AG04449 (cell line): ENCODE measurements at places on chromosomes 1 and 21.

DNA sequence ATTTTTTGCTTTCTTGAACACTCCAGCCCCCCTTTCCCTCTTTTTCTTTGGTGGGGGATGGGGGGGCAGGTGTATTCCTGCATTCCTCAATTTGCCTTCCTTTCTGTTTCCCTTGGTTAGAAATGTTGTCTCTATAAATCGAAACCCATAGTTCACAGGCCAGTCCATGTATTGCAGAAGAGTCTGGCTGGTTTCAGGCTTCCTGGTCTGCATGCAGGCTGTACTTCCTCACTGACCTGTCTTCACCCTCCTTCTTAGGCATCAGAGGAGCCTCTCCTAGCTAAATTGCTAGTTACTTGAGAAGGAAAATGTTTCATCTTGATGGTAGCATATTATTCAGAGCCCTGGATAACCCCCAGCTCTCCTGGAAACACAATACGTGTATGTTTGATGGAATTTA is 140.0 kb downstream of the SPATA46 start:
- no peak for DNase-seq

DNA sequence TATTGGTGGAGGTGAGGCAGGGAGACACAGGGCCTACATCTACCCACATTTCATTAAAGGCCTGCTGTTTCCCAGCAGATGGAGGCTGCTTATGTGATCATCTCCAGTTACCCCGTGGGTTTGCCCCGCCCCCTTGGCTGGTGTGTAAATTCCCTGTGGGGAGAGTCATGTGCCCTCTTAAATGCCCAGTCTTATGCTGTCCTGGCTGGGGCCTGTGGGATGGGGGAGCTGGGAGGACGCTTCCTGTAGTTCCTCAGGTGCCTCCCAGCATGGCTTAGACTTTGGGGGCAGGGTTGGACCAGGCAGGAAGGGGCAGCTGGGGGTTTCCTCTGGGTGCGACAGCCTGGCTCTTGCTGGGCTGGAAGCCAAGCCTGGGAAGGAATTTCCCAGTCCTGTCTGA is 15.5 kb upstream of the CITED4 start:
- DNase-seq = peak; percentile 67

- no peak for DNase-seq
Measured at GRCh38 chr1:177511036-177511435, 340.3 kb downstream of the BRINP2 start.

DNA sequence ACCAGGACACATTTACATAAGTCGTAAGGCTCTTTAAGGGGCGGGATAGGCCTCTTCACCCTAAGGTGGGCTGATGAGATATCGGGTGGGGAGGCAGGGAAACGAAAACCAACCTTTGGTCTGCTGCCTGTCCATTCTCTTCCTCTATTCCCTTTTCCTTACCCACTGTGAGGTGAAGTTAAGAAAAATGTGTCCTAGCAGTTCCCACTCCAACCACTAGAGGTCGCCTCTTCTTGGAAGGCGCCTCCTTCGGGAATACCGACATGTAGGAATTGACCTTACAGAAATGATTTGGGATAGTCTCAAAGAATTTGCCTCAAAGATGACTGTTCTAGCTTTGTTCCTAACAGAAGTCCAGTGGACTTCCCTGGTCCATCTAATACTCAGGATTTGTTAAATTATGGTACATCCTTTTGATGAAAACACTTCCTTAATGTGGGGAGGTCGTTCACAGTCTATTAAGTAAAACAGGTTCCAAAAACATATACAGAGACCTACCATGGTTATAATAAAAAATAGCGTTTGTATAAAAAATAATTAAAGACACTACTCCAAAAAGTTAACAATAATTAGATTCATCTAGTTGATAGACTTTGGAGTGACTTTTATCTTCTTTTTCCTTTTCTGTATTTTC is 14.1 kb downstream of the AZIN2 start:
- DNase-seq = no peak

GRCh38 chr1:160131803-160132565 is 16.4 kb downstream of the ATP1A2 start:
- no peak for DNase-seq

DNA sequence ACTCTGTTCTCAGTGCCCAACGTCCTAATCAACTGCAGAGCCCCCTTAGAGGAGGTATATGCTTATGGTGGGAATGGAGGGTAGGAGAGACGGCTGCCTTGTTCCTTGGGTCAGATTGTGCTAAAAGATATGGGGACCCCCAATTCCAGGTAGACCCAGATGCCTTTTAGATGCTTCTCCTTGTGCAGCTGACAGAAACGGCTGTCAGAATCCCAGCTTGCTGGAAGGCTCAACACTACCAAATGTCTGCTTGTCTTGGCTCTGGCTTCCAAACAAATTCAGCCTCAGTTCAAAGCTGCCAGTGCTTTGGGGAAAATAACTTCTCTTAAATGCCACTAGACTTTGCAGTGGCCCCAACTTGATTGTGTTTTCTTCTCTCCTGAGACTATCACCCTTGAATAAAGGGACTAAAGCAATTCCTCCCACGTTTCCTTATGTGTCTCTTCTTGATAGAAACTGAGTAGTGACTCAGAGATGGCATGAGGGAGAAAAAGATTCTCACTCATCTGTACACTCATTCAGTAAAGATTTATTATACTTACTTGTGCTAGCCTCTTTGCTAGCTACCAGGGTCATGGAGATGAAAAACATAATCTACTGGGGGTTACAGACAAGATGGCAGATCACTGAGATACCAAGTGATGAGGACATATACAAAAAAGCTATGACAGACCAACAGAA is 3.4 kb upstream of the RNF19B start:
- DNase-seq = no peak

DNA sequence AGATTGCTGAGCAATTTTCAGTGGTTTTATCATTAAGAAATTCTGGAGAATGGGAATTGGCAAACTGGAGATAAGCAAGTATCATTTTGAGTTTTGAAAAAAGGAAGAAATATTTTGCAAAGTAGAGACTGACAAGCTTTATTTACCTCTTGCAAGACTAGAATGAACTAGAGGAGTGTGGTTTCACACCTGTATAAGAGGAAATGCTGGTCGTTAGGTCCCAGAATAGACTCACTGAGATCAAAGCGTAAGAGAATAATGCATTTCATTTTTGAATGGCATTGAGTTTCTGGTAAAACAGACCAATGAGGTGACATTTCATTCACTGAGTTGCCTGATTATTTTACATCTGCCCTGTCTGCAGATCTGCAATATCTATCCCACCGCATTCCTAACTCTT is 308.1 kb downstream of the ADGRL2 start:
- no peak for DNase-seq

- DNase-seq = no peak
Measured at GRCh38 chr1:43441894-43442637, 11.7 kb downstream of the HYI start.

GRCh38 chr1:18062185-18062584 is 45.4 kb upstream of the IGSF21 start:
- DNase-seq = no peak

DNA sequence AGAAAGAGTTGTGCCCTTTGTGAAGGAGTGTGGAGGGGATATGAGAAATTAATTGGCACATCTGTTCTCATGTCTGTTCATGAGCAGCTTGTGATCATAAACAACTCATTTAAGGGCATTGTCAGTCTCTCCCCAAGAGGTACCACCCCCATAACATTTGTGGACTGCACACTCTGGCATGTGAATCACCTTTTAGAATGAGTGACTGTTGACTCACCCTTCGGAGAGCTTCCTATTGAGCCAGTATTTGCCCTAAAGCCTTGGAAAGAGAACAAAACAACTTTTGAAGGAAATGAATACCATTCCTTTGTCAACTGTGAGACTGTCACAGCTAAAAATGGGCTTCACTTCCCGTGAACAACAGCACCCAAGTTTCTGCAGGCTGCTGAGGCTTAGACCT is 27.5 kb upstream of the MYSM1 start:
- DNase-seq = no peak

DNA sequence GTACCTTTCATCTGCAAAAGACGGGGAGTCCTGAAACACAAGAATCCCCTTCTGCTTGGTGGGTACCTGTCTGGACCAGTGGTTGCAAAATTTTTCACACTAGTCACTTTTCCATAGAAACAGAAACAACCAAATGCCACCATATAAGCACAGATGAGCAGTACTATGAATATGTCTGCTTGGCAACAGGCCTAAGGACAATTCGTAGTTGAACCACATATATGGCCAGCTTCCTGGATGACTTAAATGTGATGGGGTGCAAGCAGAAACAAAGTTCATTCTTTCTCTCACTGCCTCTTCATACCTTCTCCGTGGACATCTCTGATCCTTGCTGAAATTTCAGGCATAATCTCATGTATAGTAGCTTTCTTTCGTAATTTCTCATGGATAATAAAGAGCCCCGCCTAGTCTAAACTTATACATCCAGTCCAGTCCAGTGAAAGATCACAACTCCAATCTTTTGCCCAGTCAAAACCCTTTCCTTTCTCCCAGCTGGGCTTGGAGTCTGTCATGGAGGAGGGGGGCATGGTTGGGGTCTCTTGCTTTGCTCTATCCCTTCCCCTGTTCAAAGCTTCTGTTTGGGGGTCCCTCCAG is 7.0 kb downstream of the FCAMR start:
- DNase-seq = peak; percentile 7

DNA sequence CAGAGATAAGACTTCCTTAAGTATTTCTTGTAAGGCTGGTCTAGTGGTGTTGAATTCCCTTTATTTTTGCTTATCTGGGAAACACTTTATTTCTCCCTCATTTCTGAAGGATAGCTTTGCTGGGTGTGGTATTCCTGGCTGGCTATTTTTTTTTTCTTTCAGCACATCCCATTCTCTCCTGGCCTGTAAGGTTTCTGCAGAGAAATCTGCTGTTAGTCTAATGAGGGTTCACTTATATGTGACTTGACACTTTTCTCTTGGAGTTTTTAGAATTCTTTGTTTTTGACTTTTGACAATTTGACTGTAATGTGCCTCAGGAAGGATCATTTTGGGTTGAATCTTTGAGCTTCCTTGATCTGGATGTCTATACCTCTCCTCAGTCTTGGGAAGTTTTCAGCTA is 61.5 kb downstream of the DIPK1A start:
- no peak for DNase-seq

GRCh38 chr1:22494144-22494543 is 42.5 kb downstream of the ZBTB40 start:
- no peak for DNase-seq

- no peak for DNase-seq
Measured at GRCh38 chr1:9842781-9843575, 19.2 kb upstream of the CLSTN1 start.

DNA sequence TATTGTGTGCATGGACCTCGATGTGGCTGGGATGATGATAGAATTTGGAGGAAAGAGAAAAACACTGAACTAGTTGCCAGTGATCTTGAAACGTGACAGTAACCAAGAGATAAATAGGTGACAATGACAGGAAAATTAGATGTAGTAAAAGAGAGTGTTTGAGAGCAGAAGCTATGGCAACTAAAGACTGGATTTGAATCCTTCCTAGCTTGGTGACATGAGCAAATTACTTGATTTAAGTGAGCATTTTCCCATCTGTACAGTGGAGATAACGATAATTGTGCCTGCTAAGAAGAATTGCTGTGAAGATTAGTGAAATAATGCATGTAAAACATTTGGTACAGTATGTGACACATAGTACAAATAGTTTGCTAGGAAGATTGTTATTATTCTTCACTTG is 12.7 kb downstream of the TTC3 start:
- no peak for DNase-seq

- no peak for DNase-seq
Measured at GRCh38 chr1:30879126-30879786, 29.3 kb downstream of the SDC3 start.

- no peak for DNase-seq
Measured at GRCh38 chr1:8847990-8848389, 30.5 kb downstream of the ENO1 start.

DNA sequence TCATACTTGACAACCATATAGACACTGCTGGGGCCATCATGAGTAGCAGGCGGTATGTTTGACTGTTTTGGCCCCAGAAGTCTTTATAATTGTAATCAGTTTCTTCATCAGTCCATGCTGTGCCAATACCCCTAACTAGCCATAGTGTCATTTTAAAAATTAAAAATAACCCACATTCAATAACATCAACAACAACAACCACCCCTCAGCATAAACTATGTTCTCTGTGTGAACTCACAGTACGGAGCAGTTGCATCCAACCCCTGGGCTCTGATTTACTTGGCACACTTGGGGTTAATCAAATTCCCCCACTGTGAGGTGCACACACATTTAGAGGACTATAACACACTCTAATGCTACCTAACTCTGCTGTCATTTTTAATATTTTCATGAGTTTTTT is 553.7 kb downstream of the USP25 start:
- no peak for DNase-seq

DNA sequence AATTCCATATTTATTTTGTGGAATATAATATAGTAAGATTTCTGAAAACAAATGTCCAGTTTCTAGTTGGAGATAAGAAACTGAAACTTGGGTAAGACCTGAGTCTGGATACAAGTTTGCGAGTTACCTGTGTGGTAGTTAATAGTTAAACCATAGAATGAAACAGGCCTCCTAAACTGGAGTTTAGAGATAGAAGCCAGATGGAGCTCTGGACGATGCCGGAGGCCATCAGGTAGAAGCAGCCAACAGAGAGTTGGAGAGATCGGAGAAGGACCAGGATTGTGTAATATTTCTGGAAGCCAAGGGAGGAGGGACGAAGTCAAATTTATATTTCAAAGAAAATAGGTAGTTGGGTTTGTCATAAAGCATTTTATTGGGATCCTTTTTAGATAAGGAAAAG is 45.1 kb downstream of the ARID1A start:
- DNase-seq = no peak

DNA sequence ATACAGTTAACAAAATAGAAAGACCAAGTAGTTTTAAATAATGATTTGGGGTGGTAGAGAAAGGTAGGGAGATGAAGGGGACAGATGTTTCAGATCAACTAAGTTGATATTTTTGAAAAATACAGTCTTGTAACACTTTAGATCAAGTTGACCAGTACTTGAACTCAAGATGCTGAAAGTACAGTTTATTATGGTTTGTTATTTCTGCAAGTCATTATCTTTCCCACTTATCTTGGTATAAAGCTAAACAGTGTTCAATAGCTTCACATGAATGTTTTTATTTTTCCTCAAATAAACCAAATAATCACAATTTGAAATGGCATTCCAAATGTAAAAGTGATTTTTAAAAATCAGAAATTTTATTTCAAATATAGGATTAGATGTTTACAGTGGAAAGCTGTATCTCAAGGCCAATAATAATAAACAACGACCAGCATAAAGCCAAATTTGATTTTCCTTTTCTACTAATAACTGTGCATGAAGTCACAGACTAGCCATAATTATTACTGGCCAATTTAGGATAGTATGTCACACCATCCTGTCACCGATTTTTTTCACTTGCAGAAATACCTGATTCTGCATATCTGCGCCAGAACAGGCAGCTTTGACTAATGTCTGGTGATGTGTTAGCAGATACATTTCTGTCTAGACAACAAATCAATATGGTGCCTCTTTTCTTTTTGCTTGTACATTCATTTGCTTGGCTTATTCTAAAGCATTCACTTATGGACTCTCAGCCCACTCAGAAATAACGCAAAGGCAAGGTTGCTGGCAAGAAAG is 320.2 kb downstream of the TM2D1 start:
- DNase-seq = no peak
